Frontal cortex (tissue), 4 donors: ENCODE measurements at places on chromosomes 5 and 9.

DNA sequence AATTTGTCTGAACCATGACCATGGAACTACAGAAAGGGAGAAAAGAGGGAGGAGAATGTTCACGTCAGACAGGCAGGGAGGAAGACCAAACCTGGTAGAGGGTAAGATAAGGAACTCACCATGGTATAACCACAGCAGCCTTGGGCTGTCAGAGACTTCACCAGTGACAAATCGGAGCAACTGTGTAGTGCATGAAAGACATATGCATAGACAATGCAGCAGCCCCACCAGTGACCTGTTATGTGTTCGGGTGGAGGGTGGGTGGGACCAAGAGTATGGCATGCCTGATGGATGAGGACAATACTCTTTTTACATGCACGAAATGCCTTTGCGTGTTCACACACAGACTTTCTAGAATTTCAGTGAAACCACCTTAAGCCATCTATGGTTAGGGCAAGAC lies 221.8 kb upstream of the RASEF start:
- no peak for DNase-seq

DNA sequence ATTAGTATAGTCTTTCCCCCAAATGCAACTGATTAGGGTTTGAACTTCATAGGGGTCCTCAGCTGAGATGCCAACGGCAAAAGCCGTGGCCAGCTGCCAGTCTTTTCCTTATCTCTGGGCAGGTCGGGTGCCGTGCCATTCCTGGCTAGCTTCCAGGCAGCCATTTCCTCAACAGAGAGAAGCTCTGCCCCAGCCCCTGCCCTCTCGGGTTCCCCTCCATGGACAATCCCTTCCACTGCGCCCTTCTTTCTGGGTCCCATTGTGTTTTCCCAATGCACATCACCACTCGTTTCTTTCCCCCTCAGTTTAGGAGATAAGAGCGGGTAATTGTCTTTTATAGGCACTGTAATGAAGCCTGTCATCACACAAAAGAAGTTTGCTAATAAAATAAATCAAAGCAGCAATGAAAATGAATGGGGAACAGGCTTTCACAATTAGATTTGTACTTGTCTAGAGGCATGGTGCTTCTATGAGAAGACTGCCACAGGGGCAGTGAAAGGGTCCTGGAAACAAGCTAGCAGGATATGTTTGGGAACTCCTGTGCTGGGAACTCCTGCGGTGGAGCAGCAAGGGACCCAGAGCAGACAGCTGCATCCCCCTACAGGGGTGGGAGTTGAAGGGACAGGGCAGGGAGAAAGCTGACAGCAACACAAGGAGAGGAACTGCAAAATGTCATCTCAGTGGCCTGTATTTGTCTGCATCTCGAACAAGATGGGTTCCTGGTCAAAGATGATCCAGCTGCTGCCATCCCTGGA lies 48.0 kb upstream of the SAP30L start:
- no peak for DNase-seq

DNA sequence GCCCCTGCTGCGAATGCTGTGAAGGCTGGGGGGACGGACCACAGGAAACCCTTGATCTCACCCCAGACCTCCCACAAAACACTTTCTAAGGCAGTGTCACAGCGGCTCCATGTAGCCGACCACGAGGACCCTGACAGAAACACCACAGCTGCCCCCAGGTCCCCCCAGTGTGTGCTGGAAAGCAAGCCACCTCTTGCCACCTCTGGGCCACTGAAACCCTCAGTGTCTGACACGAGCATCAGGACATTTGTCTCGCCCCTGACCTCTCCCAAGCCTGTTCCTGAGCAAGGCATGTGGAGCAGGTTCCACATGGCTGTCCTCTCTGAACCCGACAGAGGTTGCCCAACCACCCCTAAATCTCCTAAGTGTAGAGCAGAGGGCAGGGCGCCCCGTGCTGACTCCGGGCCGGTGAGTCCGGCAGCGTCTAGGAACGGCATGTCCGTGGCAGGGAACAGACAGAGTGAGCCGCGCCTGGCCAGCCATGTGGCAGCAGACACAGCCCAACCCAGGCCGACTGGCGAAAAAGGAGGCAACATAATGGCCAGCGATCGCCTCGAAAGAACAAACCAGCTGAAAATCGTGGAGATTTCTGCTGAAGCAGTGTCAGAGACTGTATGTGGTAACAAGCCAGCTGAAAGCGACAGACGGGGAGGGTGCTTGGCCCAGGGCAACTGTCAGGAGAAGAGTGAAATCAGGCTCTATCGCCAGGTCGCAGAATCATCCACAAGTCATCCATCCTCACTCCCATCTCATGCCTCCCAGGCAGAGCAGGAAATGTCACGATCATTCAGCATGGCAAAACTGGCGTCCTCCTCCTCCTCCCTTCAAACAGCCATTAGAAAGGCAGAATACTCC lies 84.7 kb downstream of the GOLPH3 start:
- DNase-seq = no peak

DNA sequence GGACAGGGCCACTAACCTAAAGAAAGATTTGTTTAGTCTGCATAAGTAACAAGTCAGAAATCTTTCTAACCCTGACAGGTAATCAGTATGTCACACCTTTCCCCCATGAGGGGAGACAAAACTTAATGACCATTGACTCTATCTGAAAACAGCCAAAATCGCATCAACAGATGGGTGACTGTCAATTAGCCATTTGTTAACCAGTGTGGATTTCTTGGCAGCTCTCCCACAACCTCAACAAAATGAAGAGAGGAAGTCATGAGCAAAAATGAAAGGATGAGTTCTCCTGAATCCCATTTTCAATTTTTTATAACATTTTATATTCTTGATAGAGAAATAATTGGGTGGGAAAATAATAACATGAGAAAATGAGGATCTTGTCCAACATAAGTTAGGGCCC lies 84.6 kb upstream of the SNX2 start:
- no peak for DNase-seq

DNA sequence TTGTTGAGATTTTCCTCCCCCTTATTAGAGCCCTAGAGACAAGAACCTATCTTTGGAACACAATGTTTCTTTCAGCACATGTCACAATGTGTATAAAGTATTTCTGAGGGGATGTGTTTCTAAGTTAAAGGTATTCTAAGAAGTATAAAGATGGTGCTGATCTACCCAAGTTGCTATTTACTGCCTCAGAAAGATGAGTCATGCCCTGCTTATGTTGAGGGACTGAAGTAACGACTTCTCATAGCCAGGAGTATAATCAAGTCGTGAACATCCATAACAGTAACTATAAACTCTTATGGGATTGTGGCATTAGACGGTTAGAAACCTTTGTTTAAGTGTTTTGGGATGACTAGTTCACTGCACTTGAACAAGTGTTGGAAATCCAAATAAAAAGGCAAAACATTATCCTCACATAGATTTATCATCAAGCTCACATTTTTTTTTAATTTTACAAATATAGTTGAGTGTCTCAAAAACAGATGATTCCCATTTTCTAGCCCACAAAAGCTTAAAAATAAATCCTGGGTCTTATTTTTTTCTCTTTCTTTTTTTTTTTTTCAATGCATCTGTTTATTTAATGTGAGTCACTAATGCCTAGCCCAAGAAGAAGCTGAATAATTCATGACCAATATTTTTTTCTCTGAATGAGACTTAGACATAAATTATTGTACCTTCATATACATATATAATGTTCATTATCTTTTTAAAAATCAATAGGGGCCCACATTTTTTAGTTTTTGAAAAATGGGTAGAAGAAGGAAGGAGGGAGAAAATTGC lies 12.2 kb upstream of the TMEM252 start:
- no peak for DNase-seq

DNA sequence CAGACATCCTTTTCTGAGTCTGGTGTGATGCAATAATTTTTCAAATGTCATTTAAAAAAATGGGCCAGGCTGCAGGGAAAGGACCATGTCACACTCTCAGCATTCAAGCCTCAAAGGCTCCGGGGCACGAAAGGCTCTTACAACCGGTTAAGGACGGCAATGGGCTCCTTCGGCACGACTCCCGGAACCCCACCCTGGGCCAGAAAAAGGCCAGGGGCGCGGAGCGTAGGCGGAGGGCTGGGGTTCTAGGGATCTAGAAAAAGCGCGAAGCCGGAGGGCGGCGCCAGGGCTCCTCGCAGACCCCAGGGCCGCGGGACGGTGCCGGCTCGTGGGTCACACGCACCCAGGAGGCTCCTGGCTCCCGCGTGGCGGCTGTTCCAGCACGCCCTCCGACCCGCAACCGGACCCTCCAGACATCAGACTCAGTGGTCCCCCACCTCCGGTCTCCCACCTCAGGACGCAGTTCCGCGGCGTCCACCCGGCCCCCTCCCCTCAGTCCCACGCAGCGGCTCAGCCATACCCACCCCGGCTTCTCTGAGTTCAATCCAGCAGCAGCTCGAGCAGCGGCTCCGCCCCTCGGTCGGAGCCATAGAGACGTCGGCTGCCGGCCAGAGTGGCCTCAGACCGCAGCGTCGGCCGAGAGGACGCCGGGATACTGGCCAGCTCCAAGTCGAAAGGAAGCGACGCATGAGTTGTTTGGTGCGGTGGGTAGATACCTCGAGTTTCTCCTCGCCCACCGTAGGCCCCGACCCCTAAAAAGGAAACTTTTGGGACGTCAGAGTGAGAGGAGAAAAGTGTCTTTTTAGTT lies at the start of gene TMEM267:
TSS of gene TMEM267 (minus strand) at position 568 of the 808 bp plus-strand sequence. CDS start 29,896 bp downstream, outside the sequence.
- peak; percentile 86 for DNase-seq

GRCh38 chr9:89579741-89580385 lies 24.9 kb upstream of the GADD45G start:
- no peak for DNase-seq

- no peak for DNase-seq
Measured at GRCh38 chr9:122329597-122329996, 41.2 kb upstream of the PTGS1 start.

DNA sequence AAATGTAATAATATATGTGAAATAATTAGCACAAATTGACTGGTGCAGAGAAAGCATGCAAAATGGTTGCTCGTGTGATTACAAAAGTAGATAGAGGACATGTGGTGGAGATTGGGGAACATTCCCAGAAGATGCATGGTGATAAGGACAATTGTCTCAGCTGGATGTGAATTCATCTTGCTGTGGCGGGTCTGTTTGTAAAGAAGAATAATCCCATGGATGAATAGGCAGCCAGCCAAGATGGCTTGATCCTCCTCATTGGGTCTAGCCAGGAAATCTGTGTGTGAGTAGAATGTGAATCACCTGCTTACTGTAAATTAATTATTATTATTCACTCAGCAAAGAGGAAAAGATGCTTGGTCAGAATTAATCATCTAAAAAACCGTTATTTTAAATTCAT lies 12.6 kb upstream of the DPYSL3 start:
- DNase-seq = no peak

DNA sequence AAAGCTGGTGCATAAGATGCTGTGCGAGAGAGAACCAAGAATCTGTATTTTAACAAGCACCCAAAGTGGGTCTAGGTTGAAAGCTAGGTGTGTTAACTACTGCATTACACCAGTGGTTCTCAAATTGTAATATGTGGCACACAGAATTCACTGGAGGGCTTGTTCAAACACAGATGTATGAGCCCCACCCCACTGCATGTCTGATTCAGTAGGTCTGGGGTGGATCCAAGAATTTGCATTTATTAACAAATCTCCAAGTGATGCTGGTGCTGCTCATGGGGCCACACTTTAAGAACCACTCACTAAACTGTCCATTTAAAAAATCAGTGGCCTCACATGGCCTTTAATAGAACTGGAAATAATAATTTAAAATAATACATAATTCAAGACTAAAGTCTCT lies 40.4 kb downstream of the LPAR1 start:
- DNase-seq = no peak

DNA sequence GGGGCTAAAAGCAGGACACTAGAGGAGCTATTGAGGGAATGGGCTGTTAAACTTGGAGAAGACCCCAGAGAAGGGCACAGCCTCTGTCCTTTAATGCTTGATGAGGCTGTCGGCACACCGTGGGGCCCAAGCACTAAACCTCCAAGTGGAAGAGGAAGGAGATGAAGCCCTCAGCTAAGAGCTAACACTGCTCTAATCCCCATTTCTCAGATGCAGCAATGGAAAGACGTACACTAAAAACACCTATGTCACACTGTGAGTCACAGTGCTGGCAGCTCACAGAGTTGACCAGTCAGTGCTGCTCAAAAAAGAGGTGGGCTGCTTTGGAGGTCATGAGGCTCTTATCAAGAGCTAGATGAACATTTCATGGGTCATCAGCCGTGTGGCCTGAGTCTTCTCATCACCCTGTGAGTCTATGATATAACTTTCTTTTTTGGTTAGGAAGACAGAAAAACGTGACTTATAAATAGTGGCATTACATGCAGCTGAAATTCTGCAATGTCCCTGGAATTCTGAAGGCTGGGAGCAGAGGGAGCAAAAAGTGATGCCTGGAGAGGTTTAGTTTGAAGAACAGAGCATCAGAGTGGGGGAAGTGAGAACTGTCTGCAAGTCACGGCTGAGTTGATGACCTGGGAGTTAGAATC lies 21.5 kb downstream of the TNFSF8 start:
- DNase-seq = no peak

DNA sequence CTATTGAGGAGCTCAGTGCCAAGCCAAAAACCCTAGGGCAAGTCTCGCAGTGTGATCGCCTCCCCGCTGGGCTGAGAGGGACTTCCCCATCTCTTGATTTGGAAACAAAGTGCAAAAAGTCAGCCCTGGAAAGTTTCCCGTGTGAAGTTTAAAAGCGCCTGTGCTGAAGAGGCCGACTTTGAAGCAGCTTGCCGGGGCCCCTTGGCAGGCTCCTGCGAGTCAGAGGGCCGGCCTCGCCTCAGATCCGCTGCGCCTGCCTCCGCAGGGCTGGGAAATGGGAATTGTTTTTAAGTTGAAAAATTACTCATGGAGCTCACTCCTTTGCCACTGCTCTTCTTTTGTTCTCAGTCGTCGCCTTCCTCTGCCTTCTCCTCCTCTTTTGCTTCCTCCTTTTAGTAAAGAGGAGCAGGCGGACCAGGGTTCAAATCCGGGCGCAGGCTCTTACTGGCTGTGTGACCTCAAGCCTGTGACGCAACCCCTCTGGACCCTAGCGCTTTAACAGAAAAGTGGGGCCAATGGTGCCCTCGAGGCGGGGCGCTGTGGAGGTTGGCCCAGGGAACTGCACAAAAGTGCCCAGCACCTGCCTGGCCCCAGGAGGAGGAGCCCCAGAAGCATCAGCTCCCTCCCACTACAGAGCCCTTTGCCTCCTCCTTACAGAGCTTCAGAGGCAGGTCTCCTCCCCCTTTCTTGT lies 14.7 kb upstream of the LHX2 start:
- no peak for DNase-seq

GRCh38 chr5:35370871-35371270 lies 140.6 kb upstream of the PRLR start:
- no peak for DNase-seq

DNA sequence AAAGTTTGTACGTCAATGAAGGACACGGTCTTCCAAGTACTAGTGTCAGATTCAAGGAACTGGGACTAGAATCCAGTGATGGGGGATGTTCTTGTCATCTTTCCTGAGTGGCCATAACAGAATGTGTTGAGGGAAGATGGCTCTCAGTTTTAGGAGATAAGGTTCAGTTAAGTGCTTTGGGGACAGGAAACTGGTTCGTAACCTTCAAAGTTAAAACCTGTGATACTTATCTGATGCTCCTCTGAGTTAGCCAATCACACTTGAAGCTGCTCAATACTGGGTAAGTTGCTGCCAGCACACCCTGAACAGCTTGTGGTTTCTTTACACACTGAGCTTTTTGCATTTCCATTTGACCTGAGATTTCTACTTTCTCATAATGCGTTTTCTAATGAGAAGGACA lies 64.4 kb downstream of the PIK3R1 start:
- no peak for DNase-seq

- DNase-seq = no peak
Measured at GRCh38 chr5:101717721-101718120, 578.4 kb downstream of the SLCO4C1 start.

GRCh38 chr5:116738615-116739261 lies 164.1 kb upstream of the SEMA6A start:
- DNase-seq = no peak

GRCh38 chr9:70954126-70954525 lies 167.3 kb downstream of the TRPM3 start:
- no peak for DNase-seq
